A549 treated with Mapracorat at 1 μM for 4 hours (cell line): ENCODE measurements at places on chromosomes 4 and X. TPM values are rescaled to one million over a fixed set of nuclear protein-coding genes. Genes with fewer than 3 reads are reported as not detected.

The CFI gene
- total RNA-seq, result 0.46 to 0.97 TPM (median 0.69 TPM) in 5 replicates

The PSAPL1 gene
- total RNA-seq, result 0.13 to 0.28 TPM (median 0.22 TPM) in 5 replicates

The GABRA4 gene
- total RNA-seq, result not detected in 5 replicates

The TMEM175 gene
- 6.0 to 9.8 TPM (median 9.0 TPM) in 5 replicates for total RNA-seq

The POF1B gene
- total RNA-seq, result 1.6 to 2.8 TPM (median 2.6 TPM) in 5 replicates

The MAGEE2 gene
- not detected in 5 replicates for total RNA-seq

The MAGEA9B gene
- not detected in 5 replicates for total RNA-seq

The PLAC8 gene
- total RNA-seq, result 0.55 to 1.1 TPM (median 0.89 TPM) in 5 replicates

The ZNF674 gene
- 1.5 to 4.1 TPM (median 1.8 TPM) in 5 replicates for total RNA-seq

The NLGN4X gene
- 0.04 TPM in 2 of 5 replicates, not detected in the others for total RNA-seq

The TCEAL7 gene
- total RNA-seq, result not detected in 5 replicates
